ENCODE measurements at places on chromosomes 12 and 14. TPM values are rescaled to one million over a fixed set of nuclear protein-coding genes. Genes with fewer than 3 reads are reported as not detected.

GRCh38 chr14:33800735-33801163 is 150.1 kb downstream of the EGLN3 start:
- no peak for DNase-seq

DNA sequence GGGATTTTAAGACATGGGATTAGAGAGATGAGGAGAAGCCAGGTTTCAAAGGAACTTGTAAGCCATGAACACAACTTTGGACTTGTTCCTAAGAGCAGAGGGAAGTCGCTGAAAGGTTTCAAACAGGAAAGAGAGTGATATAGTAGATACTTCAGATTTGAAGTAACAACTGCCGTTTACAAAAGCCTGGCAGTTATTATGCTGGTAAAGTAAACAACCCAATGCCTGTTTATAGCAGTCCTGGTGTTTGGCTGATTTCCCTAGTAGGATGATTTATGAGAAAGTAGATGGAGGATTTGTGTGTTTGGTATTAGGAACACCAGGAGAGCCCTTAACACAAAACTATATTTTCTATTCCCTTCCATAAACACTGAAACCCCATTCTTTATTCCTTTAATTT is 285.7 kb downstream of the RMST start:
- no peak for DNase-seq

DNA sequence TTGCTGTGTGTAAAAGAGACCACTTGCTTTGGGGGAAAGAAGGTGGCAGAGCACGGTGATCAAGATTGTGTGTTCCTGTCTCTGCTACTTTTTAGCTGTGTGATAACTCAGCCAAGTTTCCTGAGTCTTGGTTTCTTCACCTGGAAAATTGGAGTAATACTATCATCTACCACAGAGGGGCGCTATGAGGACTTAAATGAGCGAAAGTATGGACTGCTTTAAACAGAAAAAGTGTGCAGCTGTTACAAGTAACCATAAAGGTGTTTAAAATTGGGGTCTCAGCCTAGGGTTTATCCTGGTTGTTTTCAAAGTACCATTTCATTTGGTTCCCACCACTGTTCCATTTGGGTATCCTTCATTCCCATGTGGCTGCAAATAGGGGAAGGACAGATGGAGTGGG is 65.9 kb upstream of the WSCD2 start:
- no peak for DNase-seq

DNA sequence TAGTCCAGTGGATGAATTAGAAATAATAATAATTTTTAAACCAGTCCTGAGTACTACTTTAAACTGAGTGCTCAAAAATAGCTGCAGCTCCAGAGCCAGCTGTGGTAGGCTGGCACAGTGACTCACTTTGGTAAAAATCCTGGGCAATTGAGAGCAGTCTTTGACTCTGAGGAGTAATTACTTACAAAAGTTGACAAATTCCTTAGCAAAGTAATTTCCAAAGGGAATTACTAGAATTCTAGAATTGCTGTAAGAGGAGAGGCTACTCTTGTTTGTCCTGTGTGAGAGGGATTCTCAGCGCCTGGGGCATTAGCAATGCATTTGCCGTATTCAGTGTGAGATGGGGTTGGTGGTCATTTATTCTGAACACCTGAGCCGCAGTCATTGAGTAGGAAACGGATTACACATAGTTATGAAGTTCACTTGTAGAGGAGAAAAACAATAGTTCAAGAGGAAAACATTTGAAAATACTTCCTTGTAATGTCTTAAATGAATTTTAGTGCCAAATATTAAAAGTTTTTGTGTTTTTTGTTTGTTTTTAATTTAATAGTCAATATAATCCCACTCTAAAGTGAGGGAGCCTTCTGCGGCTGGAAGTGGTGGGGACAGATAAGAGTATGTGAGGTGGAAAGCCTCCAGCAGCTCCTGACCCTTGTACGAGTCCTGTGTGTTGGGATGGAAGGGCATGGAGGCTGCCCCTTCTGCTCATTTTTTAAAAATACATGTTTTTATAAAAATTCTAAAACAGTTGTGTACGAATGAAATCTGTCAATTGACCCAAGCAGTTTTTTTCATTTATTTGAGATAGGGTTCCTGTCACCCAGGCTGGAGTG is 41.9 kb downstream of the EID3 start:
- no peak for DNase-seq

Gene TMEM253
- total RNA-seq = not detected

Measured in natural killer cell (primary cell).